ENCODE measurements at places on chromosomes 3 and 15. TPM values are rescaled to one million over a fixed set of nuclear protein-coding genes. Genes with fewer than 3 reads are reported as not detected.
A peak's percentile ranks its signal among the peaks of the same experiment; 100 is the strongest.

LRRIQ4 gene
- under 0.01 TPM for total RNA-seq

GRCh38 chr15:91878319-91878870, 24.9 kb downstream of the SLCO3A1 start:
- no peak overlapping the region for H3K27ac ChIP-seq
- H3K36me3 ChIP-seq: no peaks in the 10 kb centered on the region
- H3K4me3 ChIP-seq: no peak overlapping the region
- no peaks in the 10 kb centered on the region for H3K27me3 ChIP-seq
- H3K4me1 ChIP-seq: peaks cover 3% of the 10 kb centered on the region
- no peak for DNase-seq

DNA sequence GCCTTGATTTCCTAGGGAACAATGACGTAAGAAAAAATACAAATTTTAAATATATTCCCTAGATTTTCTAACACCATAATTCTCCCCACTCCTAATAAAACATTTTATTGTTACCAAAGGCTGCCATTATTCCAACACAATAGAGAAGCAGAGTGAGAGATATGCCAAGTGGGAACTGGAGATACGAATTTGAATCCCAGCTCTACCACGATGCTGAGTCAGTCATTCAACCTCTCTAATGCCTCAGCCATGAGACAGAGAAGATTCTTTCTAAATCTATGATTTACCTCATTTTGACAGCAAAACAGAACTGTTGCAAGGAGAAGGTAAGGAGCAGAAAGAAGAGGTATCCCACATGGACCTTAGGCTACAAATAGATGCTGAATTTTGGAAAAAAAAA, 112.5 kb downstream of the IGF2BP2 start:
- H3K4me1 ChIP-seq: peaks cover 5% of the 10 kb centered on the region
- peak; percentile 42 for DNase-seq
- no peak overlapping the region for H3K27ac ChIP-seq
- H3K36me3 ChIP-seq: no peaks in the 10 kb centered on the region
- no peaks in the 10 kb centered on the region for H3K27me3 ChIP-seq

B3GNT5 gene
- 2.8 TPM for total RNA-seq

DNA sequence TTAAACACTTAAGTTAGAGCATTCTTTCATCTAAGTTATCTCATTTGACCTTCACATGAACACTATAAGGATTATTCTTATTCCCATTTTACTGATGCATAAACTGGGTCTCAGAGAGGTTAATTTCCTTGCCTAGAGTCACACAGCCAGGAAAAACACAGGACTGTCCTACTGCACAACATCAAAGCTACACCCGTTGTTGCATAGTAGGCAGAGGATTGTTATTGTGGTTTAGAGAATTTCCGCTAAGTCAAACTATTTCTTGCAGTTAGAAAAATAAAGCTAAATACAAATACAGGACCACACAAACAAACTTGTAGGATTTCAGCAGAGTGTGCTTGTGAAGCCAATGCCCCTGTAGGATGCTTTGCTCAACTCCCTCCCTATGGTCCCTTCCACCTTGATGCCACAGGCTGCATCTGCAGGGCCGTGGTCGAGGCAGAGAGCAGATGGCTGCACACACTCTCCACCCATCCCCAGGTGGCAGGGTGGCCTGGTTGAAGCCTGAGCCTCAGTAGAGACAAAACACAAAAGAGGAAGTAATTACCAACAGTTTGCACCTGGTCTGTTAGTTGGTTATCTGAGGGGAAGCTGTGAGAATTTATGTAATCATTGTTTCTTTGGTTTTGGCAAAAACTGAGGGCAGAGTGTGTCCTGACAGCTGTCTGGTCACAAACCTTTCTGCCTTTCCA, 41.1 kb upstream of the SKOR1 start:
- H3K36me3 ChIP-seq: no peaks in the 10 kb centered on the region
- no peak overlapping the region for H3K4me3 ChIP-seq
- H3K27me3 ChIP-seq: no peaks in the 10 kb centered on the region
- no peak for DNase-seq
- no peak overlapping the region for H3K27ac ChIP-seq

FGF7 gene
- 488 TPM for total RNA-seq

- DNase-seq: no peak
- no peak overlapping the region for H3K27ac ChIP-seq
- H3K36me3 ChIP-seq: no peaks in the 10 kb centered on the region
These were observed 209.5 kb downstream of the SATB1 start for GRCh38 chr3:18215639-18216038.

C3orf22 gene
- not detected for total RNA-seq

IL5RA gene
- not detected for total RNA-seq

NME9 gene
- total RNA-seq: not detected

CD276 gene
- total RNA-seq: 88.5 TPM

DNA sequence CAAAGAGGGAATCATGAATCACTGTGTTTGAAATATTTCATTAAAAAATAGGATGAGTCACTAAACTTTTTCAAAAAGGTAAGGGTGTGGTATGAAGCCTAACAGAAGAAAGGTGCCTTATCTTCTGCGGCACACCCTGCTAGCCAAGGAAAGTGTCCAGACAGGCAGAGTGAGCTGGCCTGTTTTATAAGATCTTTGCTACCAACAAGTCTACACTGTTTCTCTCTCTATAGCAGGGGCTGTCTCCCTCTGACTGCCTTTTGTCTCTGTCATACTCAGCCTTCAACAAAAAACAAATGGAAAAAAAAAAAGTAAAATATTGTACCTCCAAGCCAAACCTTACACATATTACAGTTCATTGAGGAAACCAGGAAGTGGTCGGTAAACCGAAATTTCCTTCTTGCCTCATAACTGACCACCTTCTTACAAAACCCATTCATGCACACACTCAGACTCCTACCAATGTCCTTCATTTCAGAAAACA, 9.1 kb downstream of the ZDHHC3 start:
- H3K27me3 ChIP-seq: no peaks in the 10 kb centered on the region
- DNase-seq: no peak
- H3K36me3 ChIP-seq: no peaks in the 10 kb centered on the region
- no peaks in the 10 kb centered on the region for H3K4me1 ChIP-seq
- no peak overlapping the region for H3K4me3 ChIP-seq
- no peak overlapping the region for H3K27ac ChIP-seq

DNA sequence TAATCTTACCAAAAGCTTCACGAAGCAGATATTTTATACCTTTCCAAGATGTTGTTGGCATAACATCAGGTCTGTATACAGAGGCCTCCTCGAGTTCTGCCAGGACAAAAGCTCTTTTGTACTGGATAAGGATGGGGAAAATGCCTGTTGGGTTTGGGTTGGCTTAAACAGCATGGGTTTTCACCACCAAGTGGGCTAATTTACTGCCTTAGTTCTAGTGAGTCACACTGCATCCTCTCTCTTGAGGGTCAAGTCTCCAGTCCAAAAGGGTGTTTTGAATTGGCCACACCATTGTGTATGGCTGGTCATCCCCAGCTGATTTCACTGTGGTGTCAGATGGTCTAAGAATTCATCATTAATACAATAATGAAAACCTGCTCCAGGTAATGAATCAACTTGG, 26.1 kb upstream of the BHLHE40 start:
- no peak for DNase-seq
- H3K4me3 ChIP-seq: no peak overlapping the region

LHFPL4 gene
- under 0.01 TPM for total RNA-seq

All from fibroblast of lung (primary cell).